GM04504 (cell line): ENCODE measurements at places on chromosomes 2 and 18.

DNA sequence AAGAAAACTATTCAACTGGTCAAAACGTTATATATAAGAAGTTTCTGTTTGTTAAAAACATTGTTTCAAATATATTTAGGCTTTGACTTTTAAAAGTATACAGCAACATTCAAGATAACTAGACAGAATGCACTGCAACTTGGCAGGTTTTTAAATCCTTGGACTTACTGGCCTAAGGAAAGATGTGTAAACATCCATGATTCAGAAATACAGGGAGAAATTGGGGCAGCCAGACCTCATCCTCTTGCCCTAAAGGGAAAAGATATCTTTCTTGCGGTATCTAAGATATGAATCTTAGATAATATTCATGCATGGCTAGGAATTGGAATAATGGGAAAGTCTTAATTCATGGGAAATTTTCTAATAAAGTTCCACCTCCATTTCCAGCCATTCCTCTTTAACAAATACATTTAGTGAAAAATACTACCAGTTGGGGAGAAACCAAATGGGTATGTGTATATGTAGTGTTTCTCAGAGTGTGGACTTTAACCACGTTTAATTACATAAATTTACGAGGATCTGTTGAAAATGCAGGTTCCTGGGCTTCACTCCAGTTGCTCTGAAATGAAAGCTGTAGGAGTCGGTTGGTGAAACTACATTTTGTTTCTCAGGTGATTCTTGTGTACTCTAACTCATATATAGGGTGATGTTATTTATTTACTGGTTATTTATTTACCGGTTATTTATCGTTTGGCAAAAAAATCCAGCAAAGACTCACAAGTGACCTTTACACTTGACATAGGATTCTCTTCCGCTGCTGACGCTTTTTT is 587 bp upstream of the TANK start:
- no peak for DNase-seq

- DNase-seq = peak; percentile 74
Observed at GRCh38 chr2:235493775-235494715, at the start of gene AGAP1. TSS of gene AGAP1 (plus strand) at chr2:235494043.

DNA sequence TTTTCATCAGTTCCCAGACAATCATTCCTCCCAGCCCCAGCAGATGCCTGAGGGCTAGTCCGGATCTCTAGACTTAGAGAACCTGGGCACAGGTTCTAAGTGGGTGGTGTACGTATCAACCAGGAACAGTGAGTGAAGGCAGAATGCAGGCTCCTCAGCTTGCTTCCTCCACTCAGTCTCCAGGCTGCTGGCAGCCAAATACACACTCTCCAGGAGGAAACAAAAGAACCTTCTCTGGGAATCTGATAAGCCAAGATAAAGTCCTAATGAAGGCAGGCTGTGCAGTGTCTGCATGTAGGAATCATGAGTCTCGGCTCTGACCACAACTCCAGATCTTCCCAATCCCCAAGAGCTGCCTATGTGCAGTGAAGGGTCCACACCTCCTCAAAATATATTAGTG is 245.7 kb downstream of the SP3 start:
- DNase-seq = no peak

DNA sequence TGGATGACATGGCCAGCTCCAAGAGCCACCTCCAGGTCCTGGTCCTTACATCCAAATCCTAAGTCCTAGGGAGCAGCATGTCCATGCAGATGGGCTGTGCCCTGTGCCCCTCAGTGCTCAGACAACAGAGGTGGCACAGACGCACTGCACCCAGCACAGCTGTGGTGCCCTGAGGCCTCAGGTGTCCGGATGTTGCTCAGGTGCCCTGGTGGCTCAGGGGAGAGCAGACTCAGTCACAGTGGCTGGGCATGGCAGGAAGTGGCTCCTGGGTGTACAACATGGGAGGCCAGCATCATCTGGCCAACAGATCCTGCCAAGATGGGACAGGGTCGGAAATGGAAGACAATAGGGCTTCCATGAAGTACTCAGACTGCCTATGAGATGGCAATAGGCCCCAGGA is 50.1 kb downstream of the TIMM21 start:
- DNase-seq = no peak

DNA sequence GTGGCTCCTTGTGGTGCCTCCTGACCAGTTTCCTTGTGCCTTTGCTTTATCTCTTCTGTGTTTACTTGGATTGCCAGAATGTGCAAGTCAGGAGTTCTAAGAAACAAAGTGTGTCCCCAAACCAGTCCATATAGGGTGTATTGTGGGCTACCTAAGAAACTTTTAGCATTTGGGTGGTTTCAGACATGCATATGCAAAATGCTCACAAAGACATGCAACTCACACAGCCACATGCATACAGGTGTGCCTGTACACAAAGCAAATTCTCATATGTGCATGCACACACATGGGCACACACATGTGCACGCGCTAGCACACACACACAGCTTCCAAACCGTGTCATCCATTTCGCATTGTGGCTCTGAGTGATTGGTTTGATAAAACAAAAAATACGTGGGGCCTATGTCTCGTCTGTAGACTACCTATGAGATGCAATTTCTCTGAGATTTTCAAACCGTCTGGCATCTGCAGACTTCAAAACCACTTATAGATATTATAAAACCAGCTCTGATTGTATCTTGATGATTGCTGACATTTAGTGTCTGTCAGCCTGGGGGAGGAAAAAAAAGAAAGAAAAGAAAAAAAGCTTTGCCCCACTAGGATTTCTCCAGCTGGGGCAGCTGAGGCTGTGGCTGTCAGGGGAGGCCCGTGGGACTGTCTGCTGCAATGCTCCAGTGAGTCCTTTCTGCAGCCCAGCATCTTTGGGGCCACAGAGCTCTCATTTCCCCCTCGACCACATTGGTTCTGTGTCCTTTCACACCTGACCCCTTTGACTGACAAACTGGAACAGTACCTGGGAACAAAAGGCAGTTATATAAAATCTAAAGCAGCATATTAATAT is 556.1 kb downstream of the CMPK2 start:
- DNase-seq = no peak

DNA sequence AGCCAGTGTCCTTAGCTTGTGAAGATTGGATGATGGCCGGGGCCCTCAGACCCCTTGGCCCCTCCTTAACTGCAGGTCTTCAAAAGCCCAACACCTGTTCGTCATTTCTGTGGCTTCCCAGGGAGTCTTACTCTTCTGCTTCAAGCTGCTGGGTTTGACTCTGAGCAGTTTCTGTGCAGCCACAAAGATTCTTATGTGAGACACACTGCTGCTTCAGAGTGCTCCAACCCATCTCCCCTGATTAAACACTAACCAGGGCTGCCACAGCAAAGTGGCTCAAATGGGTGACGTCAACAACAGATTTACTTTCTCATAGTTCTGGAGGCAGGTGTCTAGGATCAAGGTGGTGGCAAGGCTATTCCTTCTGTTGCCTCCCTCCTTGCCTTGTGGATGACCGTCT is 40.8 kb downstream of the TSN start:
- no peak for DNase-seq

DNA sequence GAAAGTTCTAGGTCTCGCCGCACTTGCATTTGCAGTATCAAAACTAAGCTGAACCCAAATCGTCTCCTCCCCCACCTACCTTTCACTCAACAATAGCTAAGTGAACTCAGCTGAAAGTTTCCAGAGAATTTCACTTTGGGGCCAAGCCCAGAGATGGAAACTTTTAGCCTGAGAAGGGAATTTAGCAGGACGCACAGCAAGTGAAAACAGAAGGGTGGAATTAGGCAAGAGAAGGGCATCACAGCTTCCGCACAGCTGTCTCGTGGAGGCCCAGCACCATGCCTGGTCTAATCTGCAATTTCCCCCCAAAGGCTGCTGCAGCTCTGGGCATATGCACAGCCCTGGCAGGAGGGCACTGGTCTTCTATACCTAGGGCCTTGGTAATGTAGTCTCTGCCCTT is 262.0 kb downstream of the TNS1 start:
- DNase-seq = no peak

GRCh38 chr18:5309888-5310470 is 14.5 kb upstream of the ZBTB14 start:
- DNase-seq = no peak

DNA sequence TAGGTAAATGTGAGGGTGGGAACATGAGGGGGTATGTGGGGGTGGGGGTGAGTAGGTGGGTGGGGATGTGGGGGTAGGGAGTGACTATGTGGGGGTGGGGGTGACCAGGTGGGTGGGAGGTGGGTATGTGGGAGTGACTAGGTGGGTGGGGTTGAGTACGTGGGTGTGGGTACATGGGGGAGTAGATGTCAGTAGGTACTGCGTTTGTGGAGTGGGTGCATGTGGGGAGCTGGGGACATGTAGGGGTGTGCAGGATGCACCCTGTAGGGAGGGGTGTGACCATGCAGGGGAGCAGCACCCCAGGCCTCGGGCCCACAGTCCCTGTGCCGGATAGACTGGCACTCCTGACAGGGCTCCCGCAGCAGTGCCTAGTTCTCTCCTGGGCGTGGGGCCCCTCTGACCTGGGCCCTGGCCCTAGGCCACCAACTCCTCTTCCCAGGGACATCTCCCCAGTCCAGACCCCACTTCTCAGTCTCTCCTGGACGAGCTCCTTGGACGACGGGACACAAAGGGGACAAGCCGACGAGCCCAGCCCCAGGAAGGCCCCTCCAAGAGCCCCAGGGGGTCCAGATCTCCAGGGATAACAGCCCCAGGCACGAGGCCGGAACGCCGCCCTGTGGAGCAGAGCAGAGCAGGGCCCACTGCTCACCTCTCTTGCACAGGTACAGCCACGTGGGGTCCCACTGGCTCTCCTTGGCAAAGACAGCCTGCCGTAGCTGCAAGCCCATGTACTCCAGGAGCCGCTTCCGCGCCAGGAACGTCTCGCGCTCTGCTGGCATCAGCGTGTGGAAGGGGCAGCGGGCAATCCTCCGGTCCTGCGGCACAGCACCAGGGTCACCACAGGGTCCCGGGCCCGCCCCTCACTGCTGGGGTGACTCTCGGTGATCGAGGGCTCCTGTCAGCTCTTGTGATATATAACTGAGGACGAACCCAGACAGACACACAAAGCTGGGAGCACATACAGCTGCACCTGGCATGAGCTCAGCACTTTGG is 58.2 kb downstream of the ANKMY1 start:
- no peak for DNase-seq

DNA sequence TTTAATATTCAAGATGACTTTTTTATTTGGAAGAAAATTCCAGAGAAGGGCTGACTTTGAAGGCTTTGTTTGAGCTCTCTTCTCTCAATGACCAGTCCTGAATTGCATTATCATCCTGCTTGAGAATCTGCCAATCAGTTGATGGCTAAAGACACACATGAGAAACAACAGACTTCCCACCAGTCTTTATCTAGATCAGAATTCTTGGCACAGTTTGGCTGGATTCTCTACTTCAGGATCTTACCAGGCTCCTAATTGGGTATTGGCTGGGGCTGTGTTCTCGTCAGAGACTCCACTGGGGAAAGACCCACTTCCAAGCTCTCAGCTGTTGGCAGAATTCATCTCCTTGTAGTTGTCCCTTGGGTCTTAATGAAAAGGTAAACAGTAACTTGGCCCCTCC is 86.0 kb downstream of the WDSUB1 start:
- DNase-seq = peak; percentile 29

- no peak for DNase-seq
Observed at GRCh38 chr2:22326250-22326649, 1058.7 kb upstream of the KLHL29 start.

DNA sequence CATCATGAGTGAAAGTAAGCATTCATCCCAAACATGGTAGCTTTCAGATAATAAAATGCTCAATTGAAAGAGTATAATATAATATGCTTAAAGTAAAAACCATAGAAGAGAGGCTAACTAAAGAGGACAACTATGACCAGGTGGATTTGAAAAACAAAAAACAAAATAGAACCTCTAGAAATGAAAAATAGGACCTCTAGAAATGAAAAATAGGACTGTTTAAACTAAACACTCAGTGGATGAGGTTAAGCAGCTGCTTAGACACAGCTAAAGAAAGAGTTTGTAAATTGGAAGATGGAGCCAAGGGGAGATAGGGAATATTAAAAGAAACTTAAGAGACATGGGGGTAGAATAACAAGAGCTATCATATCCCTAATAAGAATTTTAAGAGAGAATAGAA is 301.6 kb downstream of the BCL2 start:
- no peak for DNase-seq

- DNase-seq = peak; percentile 48
Observed at GRCh38 chr2:38581193-38582147, 21.3 kb downstream of the HNRNPLL start.

DNA sequence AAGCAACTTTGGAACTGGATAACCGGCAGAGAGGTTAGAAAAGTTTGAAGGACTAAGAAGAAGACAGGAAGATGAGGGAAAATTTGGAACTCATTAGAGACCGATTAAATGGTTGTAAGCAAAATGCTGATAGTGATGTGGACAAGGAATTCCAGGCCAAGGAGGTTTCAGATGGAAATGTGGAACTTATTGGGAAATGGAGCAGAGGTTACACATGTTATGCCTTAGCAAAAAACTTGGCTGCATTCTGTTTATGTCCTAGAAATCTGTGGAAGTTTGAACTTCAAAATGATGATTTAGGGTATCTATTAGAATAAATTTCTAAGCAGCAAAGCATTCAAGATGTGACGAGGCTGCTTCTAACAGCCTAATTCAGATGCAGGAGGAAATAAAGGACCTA is 675.1 kb upstream of the SYT4 start:
- no peak for DNase-seq

DNA sequence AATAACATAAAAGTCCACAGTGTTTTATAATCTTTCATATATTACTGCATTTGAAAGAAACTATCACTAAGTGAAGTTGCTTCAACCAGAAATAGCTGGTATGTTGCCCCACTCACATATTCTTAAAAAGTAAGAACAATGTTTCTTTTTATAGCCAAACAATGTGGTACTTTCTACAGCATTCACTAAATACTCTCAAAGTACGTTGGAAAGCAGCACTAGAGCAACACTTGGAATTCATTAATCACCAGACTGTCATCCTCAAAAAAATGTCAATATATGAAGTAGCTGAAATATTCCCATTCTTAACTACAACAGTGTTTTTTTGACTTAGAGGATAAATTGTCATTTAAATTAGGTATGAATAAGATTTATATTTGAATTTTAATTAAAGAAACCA is 32.8 kb downstream of the COBLL1 start:
- DNase-seq = no peak

- no peak for DNase-seq
Observed at GRCh38 chr2:82139979-82140611, 1835.5 kb upstream of the LRRTM1 start.

GRCh38 chr2:125679903-125680302 is 976.1 kb upstream of the GYPC start:
- DNase-seq = no peak

DNA sequence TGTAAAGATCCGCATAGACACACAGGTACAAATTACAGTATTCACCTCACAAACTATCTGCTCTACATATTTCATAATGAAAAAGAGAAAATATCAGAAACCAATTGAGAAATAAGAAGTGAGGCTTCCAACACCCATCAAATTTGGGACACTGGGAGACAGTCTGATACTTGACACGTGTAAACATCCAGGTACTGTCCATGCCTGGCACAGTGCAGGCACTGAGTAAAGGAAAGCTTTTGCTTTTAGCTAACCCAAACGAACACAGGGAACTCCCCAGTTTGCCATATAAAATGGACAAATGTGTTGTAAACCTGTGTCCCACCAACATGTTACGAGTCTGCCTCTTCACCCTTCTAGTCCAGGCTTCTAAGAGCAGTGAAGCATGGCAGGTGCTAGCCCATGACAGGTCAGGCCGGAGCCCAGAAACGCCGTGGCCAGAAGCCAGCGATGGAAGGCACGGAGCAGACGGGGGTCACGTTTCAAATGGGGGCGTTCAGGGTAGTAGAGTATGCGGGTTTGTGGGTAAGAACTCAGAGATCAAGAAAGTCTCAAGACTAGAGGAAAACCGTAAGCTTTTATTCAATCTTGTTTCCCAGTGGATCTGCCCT is 27.0 kb downstream of the CDH2 start:
- no peak for DNase-seq

- no peak for DNase-seq
Observed at GRCh38 chr2:185825557-185825956, 87.0 kb downstream of the FSIP2 start.
